ENCODE measurements at places on chromosomes 1 and 21.

DNA sequence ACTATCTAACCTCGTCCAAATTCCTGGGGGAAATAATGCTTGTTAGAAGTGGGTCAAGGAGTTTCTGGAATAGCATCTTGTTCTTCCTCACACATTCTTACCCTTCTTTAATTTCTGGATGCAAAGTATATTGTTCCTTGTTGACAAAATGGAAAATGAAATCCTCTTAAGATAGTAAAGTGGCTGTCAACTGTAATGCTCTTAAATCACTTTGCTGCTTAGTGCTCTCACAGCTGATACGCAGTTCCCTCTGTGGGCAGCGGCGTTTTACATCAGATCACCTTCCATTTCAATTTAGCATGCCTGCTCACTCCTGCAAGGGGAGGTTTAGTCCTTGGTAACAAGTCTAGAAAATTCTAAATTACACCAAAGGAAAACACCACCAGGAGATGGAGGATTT lies 113.1 kb downstream of the DNM3 start:
- DNase-seq, result no peak

DNA sequence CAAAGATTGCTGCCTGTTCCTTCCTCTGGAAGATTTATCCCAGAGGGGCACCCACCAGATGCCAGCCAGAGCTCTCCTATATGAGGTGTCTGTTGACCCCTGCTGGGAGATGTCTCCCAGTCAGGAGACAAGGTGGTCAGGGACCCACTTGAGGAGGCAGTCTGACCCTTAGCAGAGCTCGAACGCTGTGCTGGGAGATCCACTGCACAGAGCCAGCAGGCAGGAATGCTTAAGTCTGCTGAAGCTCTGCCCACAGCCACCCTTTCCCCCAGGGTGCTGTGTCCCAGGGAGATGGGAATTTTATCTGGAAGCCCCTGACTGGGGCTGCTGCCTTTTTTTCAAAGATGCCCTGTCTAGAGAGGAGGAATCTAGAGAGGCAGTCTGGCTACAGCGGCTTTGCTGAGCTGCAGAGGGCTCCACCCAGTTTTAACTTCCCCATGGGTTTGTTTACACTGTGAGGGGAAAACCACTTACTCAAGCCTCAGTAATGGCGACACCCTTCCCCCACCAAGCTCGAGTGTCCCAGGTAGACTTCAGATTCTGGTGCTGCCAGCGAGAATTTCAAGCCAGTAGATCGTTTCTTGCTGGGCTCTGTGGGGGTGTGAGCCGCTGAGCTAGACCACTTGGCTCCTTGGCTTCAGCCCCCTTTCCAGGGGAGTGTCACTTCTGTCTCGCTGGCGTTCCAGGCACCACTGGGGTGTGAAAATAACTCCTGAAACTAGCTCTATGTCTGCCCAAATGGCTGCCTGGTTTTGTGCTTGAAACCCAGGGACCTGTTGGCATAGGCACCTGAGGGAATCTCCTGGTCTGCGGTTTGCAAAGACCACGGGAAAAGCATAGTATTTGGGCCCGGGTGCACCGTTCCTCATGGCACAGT lies 51.1 kb upstream of the PDC start:
- DNase-seq, result no peak

DNA sequence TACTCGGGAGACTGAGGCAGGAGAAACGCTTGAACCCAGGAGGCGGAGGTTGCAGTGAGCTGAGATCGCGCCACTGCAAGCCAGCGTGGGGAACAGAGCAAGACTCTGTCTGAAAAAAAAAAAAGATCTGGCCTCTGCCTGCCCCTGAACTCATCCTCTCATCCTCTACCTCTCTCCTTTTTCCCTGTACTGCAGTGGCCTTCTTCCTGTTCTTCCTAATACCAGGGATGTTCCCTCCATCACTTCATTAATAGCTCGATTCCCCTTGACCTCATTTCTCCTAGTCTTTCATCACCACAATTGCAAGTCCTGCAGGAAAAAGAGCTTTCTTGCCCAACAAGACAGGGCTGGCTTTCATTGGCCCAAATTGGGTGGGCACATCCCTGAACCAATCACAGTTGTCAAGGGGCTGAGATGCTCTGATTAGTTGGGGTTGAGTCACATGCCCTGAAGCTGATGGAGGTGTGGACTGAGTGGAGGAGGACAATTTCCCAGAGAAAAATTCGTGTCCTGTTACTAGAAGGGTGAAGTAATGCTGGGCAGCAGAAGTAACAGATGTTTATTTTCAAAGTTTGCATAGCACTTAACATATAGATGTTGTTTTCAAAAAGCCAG lies 86.8 kb upstream of the PUM1 start:
- peak; percentile 10 for DNase-seq

GRCh38 chr1:192635939-192636338 lies at the start of gene RGS13:
Gene RGS13 (plus strand): TSS chr1:192636147. CDS start chr1:192644335, 8,188 bp downstream.
- no peak for DNase-seq

DNA sequence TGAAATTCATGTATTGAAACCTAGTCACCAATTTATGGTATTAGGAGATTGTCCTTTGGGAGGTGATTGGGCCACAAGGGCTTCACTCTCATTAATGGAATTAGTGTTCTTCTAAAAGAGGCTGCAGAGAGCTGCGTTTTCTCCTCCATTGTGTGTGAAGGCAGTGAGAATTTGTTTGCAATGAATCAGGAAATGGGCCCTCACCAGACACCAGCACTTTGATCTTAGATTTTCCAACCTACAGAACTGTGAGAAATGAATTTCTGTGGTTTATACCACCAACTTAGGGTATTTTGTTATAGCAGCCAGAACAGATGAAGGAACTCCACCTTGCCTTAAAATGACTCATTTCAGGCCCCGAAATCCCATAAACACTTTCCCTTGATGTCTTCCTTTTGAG lies 544.2 kb downstream of the RWDD3 start:
- DNase-seq, result peak; percentile 22

- DNase-seq, result no peak
Observed at GRCh38 chr1:32047701-32048100, 25.0 kb upstream of the TMEM39B start.

DNA sequence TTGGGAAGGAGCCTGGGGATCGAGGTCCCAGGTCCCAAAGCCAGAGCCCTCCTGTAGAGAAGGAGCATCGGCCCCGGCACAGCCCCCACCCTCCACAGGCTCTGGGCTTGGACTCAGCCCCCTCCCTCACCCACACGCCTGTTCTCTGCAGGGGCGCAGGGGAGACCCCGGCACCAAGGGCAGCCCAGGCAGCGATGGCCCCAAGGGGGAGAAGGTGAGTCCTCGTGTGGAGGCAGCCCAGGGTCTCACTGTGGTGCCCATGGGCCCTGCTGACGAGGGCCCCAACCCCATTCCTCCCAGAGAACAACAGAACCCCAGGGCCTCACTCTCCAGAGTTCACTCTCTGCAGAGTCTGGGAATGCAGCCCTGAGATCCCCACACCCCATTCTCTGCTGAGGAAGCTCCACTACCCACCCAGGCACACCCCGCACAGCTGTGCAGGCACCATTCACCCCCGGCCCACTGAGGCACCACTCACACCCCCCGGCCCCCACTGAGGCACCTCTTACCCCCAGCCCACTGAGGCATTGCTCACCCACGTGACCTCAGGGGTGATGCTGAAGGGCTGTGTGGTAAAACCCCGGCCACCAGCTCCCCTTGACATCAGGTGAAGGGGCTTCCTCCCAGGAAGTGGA lies 21.8 kb downstream of the COL6A2 start:
- no peak for DNase-seq

DNA sequence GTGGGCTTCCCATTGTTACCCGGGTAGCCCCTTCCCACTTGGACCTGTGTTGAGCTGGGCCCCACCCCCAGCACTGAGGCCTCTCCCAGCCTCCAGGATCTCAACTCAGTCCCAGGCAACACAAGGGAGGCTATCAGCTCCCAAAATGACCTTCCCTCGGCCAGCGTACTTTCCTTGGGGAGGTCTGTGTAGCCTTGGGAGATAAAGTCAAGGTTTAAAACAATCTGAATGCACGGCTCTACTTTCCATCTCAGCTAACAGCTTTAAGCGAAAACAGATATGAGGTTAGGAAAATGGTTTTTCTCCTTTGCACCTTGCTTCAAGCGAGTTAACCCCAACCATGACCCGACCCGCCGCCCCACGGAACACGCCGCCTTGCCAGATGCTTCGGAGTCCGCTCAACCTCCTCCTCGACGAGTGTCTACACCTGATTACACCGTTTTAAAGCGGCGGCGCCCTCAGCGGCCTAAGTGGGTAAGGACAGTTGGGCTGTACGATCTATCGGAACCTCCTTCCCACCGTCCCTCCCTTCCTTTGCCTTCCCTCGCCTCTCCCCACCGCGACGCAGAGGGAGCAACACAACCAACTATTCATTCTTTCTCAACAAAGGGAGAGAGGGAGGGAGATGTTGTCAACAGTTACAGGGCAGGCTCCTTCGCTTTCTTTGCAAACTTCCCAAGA lies 1.1 kb downstream of the BCAR3 start:
- DNase-seq, result peak; percentile 84

DNA sequence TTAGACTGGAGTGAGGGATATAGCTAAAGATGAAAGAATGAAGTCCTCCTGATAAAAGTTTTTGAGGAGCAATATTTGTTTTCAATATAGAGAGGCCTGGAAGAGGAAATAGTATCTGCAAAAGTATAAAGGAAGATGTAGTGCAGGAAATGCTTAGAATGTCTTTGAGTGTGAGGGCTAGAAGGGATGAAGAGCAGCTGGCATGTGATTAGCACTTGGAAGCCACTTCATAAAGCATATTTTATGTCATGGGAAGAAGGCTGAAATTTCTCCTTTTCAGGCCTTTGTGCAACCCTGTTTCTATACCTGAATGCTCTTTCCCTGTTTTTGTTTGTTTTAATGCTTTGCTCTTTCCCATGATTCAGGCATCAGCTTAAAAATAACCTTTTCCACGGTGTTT lies 323.3 kb upstream of the DEPDC1 start:
- no peak for DNase-seq

DNA sequence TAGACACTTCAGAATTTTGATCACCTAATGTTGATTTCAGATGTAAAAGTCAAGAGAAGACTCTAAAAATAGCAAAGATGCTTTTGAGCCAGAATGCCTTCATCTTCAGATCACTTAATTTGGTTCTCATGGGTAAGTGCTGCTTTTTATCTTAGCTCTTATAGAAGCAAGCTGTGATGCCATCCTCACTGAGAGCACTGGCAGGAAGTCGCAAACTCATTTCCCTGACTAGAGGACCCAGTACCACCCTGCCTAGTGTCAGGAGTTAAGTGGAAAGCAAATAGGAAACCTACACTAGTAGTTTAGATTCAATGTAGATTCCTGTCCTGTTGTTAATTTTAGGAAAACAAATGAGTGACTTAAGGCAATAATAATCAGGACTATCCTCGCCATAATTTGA lies 12.1 kb downstream of the IFNAR2 start:
- DNase-seq, result no peak

DNA sequence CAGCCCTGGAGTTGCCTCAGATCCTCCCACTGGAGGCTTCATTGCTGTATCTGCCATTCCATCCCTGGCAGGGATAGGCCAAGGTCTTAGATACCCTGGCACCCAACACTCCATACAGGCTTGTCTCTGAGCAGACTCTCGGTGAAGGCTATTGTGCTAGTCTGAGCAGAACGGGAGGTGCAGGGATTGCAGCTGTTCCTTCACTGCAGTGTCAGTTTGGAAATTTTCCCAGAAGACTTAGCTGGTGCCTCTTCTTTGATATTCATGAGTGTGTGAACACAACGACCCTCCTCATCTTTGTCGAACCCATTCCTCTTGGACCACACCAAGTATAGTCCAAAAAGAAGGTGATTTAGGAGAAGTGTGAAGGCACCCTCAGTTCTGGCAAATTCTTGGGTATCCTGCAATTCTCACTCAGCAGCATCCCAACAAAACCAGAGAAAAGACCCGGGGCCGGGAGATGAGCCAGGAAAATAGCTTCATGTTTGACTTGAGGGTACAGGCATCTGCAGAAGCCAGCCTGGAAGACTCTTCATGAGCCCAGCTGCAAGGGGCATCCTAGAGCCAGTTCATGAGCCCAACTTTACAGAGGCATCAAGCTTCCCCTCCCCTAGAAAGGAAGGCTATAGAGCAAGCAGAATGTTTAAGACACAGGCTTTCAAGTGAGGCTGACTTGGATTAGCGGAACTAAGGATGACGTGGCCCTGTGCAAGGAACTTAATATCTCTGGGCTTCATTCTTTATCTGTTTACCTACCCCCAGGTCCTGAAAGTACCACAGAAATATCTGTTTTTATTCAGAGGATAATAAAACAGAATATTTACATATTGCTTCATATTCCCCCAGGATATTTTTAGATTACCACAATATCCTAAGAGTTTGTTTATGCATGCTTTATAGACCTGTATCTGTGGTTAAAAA lies 38.8 kb upstream of the HAO2 start:
- no peak for DNase-seq

DNA sequence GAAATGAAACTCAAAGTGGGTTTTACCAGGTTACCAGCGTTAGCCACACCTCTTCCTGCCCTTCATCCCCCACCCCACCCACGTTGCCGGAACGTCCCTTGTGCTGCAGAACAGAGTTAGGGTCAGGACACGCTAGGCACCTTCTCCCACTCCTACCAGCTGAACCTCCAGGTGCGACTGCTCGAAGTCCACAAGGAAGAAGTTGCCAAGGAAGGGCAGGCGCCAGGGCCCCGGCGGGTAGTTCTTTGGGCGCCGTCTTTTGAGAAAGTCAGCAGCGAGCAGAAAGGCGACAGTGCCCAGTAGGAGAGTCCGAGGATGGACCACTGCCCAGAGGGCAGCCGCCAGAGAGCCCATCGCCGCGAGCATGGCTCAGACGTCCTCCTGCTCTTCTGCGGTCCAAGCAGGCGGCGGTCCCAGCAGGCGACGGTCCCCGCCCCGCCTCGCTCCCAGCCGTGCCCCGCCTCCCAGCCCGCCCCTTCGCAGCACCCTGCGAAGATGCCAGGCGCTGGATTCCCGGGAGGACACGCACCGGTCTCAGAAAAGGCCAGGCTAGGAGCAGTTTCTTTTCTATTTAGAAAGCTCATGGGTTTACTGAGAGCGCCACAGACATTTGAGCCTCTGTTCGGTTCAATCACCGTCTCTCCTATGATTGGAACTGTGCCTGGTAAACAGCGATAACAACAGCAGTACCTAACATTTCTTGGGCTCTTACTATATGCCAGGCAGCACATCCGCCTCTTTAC lies at the start of gene CYP2J2:
TSS of gene CYP2J2 (minus strand) at position 393 of the 743 bp plus-strand sequence. CDS start at position 366, 27 bp downstream.
- DNase-seq, result peak; percentile 47

- peak; percentile 77 for DNase-seq
Observed at GRCh38 chr1:42765832-42766740, 742 bp downstream of the P3H1 start.

GRCh38 chr21:36004441-36004840 lies 55.9 kb downstream of the SETD4 start:
- DNase-seq, result no peak

GRCh38 chr1:175891783-175892309 lies 148.5 kb upstream of the TNR start:
- DNase-seq, result no peak

- peak; percentile 93 for DNase-seq
Observed at GRCh38 chr1:13651279-13651678, 48.7 kb upstream of the PRDM2 start.

- DNase-seq, result no peak
Observed at GRCh38 chr1:33392639-33393038, 38.3 kb downstream of the PHC2 start.

GRCh38 chr1:161792740-161793139 lies 26.6 kb downstream of the ATF6 start:
- peak; percentile 64 for DNase-seq

- no peak for DNase-seq
Observed at GRCh38 chr21:34518301-34518700, 6.3 kb upstream of the KCNE1 start.

GRCh38 chr1:20634065-20634593 lies 871 bp downstream of the PINK1 start:
- peak; percentile 35 for DNase-seq

GRCh38 chr1:160772331-160772730 lies 23.6 kb upstream of the LY9 start:
- no peak for DNase-seq

- DNase-seq, result no peak
Observed at GRCh38 chr1:231803353-231803752, 176.8 kb downstream of the DISC1 start.

GRCh38 chr1:232984577-232985425 lies 34.4 kb downstream of the NTPCR start:
- DNase-seq, result no peak
